Dorsolateral prefrontal cortex (tissue), 122 donors: ENCODE measurements at places on chromosomes 12 and 14. TPM values are rescaled to one million over a fixed set of nuclear protein-coding genes. Genes with fewer than 3 reads are reported as not detected.

DNA sequence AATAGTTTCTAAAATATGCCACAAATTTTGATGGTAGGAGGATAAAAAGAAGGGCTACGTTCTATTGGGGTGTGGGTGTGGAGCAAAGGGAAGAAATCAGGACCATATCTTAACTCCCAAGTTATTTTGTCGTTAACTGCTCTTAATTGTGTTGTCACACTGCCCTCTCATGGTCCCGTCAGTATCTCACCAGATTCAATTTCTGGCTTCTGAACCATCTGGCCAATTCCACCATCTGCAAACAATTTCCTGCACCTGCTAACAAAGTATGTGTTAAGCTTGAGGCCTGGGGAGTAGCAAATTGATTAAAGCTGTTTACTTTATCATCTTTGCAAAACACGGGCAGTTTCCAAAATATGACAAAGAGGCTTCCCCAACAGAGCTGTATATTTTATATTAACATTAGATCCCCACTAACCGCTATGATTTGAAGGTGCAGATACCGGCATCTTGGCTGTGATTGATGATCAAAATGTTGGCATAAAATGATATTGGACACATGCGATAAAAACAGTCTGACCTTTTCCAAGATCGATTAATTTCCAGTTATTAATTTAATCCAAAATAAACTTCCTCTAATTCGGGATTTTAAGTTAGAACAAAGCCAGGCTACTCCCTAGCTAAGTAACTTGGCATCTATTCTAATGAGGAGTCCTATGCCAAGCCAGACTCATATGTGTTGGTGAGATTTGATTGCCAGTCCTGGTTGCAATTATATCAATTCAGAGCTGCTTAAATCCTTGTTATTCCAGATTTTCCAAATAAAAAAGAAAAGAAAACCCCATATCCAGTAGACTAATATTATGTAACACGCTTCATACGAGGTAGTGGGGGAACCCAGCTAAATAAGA, 6.9 kb upstream of the DNM1L start:
- DNase-seq, result no peak

GRCh38 chr14:101957406-101958234, 6.8 kb upstream of the DYNC1H1 start:
- peak; percentile 15 for DNase-seq

- no peak for DNase-seq
These were observed 449.1 kb downstream of the RAD51B start for GRCh38 chr14:68268719-68269118.

GRCh38 chr12:139585-139984, 73.0 kb downstream of the IQSEC3 start:
- DNase-seq, result no peak

DNA sequence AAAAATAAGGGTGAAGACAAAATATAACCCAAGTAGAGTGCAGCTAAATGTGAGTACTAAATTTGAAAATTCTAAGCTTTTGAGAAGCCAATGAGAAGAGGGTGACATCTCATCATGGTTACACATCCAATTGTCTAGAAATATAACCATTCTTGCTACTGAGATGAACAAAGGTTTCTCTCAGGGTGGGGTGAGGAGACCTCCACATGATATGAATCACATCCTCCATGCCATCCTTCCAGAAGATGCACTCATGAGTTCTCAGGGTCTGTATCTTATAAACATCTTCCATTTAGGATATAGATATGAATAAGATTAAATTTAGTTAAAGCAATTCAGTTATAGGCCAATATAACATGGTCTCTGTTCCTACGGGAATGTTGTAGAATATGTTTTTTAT, 38.9 kb upstream of the E2F7 start:
- no peak for DNase-seq

GRCh38 chr14:38547961-38548490, 292.1 kb upstream of the CLEC14A start:
- DNase-seq, result no peak

GRCh38 chr14:77738559-77739250, 22.3 kb downstream of the SNW1 start:
- no peak for DNase-seq

DNA sequence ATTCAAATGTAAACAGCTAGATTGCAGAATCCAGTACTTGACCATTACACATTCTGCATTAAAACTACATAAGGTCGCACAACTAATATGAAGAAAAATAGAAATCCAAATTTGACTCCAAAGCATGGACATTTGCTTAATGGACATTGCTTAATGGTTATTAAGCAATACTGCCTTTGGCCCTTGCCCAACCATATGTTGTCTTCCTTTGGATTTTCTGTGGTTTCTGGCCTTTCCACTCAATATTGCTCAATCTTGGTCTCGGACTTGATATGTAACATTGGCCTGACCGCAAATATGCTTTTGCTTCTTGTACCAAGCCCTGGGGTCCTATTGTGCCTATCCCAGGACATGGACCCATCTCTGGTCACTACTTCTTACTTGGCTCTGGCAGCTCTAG, 67.2 kb downstream of the PTPRR start:
- no peak for DNase-seq

GRCh38 chr12:116033765-116034164, 243.7 kb downstream of the MED13L start:
- DNase-seq, result no peak

DNA sequence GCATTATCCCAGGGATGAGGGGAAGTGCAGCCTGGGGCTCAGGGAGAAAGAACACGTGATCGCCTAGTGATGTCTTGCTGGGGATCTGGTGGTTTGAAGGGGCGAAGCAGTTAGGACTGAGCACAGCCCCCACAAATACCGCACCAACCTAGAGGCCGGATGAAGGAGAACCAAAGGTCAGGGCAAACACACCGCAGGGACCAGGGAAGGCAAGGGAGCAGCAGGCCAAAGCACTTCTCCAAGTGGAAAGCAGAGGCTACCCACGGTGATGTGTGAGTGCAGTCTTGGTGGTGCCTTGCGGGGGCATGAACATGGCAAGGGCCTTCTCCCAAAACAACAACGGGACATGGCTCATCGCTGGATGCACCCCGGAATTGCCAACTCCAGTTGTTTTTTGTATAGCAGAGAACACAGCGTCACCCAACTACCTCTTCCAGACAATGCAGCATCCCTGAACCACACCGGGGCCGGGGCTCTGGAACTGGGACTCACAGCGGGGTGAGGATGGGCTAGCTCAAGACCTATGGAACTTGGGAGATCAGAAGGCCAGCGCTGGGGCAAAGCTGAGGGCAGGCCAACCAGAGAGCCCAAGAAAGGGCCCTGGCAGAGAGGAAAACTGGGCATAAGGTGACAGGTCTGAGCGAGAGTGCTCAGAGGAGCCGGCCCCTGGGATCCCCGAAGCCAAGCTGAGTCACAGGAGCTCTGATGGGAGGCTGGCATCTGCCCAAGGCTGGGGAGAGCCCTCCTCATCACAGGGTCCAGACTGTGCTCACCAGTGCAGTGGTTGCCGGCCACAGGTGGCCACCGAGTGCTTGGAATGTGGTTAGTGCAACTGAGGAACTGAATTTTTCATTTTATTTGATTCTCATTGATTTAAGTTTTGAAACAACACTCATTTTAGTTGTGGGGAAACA, 11.1 kb downstream of the GALNT16 start:
- no peak for DNase-seq

- no peak for DNase-seq
These were observed 48.4 kb downstream of the NDUFA12 start for GRCh38 chr12:94954948-94955592.

DNA sequence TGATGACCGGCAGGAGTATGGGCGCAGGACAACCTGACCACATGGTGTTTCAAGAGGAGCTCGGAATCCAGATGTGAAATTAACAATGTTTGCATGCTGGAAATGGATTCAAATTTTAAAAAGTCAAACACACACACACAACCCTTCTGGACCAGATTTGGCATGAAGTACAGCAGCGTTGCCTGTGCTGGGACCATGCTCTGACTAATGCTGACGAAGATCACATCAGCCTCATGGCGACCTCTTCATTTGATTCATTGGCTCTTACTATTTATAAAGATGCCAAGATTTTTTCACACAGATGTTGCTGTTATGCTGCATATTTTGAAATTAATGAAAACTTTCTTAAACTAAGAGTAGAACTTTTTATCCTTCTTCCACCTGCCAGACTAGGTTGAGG, 926.6 kb upstream of the TMEM132C start:
- no peak for DNase-seq

DNA sequence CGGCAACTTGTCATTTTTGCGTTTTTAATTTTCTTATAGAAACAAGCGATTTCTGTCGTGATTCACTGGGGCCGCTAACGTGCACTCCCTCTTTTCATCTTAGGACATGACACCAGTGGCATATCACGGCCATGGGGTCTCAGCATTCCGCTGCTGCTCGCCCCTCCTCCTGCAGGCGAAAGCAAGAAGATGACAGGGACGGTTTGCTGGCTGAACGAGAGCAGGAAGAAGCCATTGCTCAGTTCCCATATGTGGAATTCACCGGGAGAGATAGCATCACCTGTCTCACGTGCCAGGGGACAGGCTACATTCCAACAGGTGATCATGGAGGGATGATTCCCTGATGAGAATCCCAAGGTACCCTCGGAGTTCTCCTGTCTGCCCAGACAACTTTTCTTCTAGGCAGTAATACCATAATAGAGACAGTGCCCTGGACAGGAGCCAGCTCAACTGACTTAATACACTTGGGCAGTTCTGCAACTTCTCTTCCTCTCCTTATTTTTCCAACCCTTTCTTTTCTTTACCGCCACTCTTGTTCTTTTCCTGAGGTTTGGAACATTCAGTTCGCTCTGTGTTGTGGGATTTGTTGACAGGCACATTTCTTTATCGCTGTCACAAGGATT, 821 bp downstream of the TMEM106C start:
- DNase-seq, result no peak

DNA sequence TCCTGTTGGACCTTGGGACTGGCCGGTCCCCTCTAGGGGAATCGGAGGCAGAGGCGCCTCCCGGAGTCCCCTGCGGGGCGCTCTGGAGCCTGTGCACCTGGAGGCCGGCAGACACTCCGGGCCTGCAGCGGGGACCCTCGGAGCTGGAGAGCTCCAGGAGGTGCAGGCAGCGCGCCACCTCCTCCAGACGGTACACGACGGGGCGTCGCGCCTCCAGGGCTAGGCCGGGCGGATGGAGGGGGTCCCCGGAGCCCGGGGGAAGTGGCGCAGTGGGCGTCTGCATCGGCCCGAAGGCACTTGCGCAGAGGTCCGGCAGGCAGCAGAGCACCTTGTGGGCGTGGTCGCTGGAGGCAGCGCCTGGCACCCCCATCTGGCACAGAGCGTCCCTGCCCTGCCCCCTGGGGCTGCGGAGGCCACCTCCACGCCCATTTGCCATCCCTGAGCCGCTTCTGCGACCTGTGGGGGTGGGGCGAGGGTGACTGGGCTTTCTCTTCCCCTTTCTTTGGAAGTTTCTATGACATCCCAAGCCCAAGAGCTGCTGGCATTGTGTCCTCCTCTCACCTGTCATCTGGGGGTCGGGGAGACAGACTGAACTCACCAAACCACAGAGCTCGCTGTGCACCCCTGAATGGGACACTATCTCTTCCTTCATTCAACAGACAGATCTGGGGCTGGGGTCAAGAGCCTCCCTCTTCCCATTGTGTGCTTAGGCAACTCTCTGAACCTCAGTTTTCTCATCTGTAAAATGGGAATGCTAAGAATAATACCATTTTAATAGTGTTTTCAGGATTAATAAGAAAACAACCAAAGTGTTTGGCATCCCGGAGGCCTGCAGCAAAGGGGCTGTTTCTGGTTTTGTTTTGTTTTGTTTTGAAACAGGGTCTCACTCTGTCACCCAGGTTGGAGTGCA, 37.5 kb upstream of the CORO1C start:
- DNase-seq, result no peak

- no peak for DNase-seq
These were observed 28.6 kb downstream of the GNS start for GRCh38 chr12:64730588-64730969.

- no peak for DNase-seq
These were observed 66.8 kb upstream of the SLCO1C1 start for GRCh38 chr12:20628226-20628787.

DNA sequence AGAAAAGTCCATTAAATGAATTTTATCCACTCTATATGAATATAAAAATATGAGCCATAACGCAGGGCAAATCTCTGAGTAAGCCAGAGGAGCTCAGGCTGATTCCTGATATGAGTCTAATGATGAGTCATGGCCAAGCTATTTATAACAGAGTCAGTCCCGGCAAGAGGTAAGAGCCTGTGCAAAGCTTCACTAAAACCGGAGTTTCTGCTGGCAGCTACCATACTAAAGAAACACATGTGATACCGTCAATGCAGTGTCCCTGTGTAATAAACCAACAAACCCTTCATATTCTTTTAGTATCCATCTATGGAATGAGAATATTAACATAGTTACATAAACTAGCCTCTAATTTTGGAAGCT, 319.4 kb downstream of the KCNC2 start:
- DNase-seq, result no peak

- DNase-seq, result no peak
These were observed 108.8 kb downstream of the RBM19 start for GRCh38 chr12:113857371-113857770.

- peak; percentile 86 for DNase-seq
These were observed 40.9 kb downstream of the CCDC85C start for GRCh38 chr14:99562856-99563748.

TAS2R50 gene
- total RNA-seq, result 4.3 TPM

UTP20 gene
- total RNA-seq, result 11.8 TPM

CAPZA3 gene
- total RNA-seq, result not detected

CACNA2D4 gene
- total RNA-seq, result 4.4 TPM

ERG28 gene
- total RNA-seq, result 17.4 TPM

DDN gene
- total RNA-seq, result 268 TPM

SDSL gene
- 3.6 TPM for total RNA-seq

KRT78 gene
- total RNA-seq, result not detected

MUCL1 gene
- total RNA-seq, result not detected

KRT85 gene
- total RNA-seq, result not detected

PPP1R1A gene
- 34.0 TPM for total RNA-seq

SRRM4 gene
- total RNA-seq, result 46.3 TPM

ANKS1B gene
- 276 TPM for total RNA-seq

SMIM41 gene
- total RNA-seq, result not detected

ASIC1 gene
- total RNA-seq, result 45.4 TPM

DDX23 gene
- total RNA-seq, result 49.4 TPM
